ENCODE measurements at places on chromosomes 12 and 14.

DNA sequence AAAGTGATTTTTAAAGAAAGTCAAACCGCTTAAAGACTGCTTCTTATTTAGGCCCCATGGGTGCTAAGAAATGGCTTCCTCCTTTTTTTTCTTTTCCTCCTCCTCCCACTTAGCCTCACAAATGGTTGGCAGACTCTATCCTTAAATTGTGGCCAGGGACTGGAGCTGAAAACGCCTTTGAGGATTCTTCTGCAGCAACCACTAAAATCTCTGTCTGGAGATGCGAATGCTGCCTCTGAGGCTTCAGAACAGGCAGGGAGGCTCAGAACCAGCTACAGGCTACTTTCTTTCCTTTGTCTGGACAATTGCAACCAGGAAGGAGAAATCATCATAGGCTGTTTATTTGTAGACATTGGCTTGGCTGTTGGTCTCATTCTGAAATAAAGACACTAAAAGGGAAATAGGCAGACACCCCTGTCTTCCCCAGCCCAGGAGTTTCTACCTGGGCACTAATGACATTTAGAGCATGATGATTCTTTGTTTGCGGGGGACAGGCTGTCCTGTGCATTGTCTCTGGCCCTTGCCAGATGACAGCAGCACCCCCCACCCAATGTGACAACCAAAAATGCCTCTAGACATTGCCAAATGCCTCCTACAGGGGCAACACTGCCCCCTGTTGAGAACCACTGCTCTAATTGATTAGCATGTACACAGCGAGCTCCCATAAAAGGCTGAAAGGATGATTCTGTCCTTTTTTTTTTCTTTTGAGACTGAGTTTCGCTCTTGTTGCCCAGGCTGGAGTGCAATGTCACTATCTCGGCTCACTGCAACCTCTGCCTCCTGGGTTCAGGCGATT is 50.3 kb downstream of the MAP1LC3B2 start:
- no peak for DNase-seq

DNA sequence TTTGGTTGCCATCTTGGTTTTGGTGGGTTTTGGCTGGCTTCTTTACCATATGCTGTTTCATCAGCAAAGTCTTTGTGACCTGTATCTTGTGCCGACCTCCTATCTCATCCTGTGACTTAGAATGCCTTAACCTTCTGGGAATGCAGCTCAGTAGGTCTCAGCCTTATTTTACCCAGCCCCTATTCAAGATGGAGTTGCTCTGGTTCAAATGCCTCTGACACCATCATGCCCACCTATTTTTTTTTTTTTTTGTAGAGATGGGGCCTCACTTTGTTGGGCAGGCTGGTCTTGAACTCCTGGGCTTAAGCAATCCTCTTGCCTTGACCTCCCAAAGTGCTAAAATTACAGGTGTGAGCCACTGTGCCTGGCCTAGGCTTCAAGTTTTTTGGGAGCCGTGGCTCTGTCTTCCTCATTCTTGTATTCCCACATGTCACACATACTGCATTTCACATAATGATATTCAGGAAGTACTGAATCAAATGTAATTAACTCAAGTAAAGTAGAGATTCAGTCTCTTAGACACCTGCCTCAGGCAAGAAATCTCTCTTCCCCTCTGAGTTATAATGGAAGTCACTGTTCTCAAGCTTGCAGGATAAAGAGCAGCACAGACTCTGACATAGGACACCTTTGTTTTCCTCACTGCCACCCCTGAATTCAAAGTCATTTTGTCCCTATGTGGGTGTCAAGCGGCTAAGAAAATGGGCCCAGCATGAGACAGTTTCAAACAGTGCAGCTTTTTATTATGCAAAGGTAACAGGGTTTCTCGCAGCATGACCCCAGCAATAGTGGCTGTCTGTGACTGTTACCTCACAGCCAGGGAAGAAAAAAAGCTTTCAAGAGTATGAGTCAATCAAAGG is 159.0 kb downstream of the PTPN11 start:
- DNase-seq = peak; percentile 78

DNA sequence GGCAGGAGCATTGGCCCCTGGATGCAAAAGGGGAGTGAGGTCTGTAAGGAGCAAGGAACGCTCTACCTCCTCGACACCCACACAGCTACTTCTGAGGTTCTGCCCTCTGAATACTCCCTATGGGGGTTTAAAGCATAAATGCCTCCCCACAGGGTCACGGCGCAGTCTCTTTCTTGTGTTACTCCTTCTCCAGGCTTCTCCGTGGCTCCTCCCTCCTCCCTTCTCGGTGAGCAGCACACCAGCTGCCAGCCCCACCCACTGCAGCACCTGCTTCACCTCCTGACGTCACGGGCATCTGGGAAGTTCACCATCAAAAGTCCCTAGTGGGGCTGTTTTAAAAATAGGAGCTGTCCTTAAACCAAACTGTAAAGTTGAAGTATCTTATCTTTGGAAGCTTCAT is 67.3 kb downstream of the SPTB start:
- DNase-seq = no peak

DNA sequence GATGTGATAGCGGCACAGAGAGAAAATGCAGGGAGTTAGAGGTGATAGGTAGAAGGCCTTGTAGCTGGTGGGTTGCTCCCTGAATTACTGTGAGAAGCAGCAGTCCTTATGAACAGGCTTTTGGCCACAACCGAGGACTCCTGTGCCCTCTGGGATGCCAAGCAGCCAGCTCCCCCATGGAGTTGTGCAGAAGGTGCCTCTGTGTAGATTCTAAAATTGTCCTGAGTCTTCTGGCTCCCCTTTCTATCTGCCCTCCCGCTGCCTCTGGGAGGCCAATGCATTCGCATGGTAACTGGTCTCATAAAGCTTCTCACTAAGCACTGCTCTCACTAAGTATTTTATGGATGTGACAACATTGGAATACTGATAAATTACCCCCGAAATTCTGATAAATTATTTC is 16.1 kb upstream of the SUSD6 start:
- DNase-seq = no peak

- no peak for DNase-seq
Measured at GRCh38 chr12:51534216-51535074, 56.6 kb upstream of the SCN8A start.

DNA sequence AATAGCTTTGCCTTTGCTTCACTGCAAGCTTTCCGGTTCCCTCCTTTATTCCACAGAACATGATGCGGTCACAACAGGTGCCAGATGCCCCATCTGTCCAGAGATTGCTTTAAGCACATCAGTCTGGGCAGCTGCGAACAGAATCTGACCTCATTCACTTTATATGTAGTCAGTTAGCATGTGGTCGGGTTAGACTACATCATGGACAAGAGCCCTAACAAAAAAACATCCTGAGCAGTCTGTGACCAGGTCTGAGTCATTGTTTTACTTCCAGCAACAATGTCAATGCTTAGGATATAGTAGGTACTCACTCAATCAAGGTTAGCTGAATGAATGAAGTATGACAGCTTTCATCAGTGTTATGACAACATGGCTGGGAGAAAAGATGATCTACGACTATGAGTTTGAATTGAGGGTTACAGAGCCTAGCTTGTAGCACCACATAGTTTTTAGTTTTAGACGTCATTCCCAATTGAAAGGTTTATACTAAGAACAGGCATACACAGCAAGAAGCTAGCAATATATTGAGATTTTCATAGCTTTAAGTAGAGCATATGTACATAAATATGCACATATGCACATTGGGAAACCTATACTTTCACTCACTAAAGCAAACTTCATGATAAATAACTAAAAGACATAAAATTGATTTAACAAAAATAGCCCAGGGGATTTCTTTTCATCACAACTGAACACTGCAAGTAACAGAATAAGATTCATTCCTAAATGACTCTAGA is 64.2 kb upstream of the TMCC3 start:
- DNase-seq = no peak

DNA sequence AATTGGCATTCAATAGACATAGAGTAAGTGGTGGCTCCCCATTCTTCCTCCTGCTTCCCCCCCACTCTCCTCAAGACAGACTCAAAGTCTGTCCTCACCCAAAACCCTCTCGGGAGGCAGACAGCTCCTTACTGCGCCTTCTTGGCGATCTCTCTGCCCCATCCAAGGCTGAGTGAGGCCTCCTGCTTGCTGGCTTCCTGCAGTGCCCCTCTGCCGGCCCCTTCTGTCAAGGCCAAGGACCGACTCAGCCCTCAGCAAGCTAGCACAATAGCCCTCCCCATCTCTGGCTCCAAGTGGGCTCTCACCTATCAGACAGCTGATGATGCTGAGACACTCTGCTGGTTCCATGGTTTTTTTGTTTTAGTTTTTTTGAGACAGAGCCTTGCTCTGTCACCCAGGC is 62.5 kb upstream of the DLK1 start:
- no peak for DNase-seq

DNA sequence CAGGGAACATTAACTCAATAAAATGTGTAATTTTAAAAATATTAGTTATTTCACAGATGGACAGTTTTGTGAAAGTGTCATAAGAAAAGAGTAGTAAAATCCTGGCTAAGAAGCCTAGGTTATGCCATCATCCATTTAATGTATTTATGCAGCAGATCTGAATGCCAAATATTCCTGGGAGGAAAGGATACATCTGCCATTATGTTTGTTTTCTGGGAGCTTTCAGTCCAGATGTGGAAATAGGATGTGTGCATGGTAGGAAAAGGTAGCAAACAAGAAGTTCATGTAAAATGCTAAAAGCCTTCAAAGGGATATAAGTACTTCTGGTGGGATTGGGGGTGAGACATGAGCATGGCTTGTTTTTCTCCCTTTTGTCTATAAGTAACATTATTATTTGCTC is 27.0 kb upstream of the CLEC14A start:
- no peak for DNase-seq

DNA sequence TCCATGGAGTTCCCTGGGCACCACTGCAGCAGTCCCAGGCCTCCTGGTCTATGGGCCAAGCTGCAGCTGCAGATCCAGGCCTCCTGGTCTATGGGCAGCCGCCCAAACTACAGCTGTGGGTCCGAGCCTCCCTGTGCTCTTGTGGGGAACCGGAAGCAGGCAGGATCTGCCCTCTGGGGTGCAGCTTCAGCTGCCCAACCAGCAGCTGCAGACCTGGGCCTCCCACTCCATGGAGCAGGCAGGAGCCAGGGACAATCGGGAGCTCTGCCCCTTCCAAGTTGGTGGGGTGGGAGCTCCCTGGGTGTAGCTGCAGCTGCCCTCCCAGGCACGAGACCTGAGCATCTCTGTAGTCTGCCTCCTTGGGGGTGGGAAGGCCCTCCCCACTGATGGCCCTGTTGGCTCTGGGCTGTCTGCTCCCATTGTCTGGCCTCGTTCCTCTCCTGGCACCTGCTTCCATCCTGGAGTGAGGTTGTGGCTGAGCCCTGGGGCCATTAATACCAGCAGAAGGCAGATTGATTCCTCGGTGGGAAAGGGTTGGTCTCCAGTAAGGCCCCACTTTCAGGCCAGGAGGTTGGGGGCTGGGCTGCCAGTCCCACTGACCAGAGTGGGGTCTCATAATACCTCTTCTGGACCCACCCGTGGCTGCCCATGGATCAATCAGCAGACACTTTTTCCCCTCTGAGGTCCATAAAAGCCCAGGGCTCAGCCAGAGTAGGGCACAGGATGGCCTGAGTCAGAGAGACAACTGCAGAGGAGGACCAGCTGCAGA is 142.1 kb downstream of the GPR65 start:
- no peak for DNase-seq

DNA sequence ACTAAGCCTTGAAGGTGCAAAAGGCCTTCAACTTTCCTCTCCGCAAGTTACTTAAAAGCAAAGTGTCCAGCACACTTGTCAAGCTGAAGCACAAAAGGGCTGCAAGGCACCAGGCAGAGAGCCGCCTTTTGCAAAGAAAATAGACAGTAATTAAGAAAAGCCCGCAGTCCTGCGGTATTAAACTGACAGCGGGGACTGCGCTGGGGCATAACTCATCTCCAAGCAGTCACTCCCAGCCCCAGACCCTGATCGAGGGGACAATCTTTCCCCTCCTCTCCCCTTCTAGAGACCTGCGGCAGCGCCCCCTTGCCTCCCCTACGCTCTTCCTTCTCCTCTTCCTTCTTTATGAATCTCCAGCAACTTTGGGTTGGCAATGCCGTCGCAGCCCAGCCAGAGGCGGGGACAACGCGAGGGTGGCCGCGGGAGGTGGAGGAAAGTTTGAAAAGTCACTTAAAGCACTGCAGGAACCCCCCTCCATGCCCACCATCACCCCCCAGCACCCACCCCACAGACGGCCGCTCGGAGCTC is 200.9 kb upstream of the CAND1 start:
- no peak for DNase-seq

- peak; percentile 97 for DNase-seq
Measured at GRCh38 chr14:24171422-24172260, at the start of gene REC8. Gene REC8 (plus strand): TSS chr14:24172080. CDS start chr14:24172553, 473 bp downstream.

DNA sequence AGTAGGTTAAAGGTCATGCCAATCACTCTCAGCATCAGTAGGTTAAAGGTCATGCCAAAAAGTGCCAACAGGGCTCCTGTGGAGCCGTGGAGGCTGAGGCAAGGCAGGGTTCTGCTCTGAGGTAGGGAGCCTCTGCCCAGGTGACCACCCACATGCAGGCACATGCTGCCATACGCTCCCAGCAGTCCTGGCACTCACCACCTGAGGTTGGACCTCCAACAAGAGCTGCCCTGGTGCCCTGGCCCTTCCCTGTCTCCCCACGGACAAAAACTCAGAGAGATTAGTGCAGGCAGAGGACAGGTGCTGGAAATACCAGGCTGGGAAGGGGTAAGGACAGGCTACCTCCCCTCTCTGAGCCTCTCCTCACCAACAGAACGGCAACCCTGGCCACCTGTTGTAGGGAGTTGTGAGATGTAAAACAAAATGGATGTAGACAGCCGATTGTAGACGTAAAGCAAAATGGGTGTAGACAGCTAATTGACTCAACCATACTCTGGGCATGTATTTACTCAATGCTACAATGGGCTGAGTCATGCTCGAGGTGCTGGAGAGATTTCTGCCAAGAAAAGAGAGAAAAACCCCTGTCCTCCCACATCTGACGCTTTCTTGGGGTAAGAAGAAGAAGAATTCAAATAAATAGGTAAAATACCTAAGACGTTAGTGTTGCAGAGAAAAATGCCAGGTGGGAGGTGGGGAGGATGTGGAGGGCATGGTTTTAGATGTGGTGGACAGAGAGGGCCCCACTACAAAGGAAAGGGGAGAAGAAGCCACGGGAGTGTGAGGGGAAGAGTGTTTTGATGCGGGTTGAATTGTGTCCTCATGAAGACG is 32.4 kb downstream of the LTBP2 start:
- no peak for DNase-seq

- DNase-seq = no peak
Measured at GRCh38 chr12:67918441-67918840, 70.8 kb upstream of the IFNG-AS1 start.

DNA sequence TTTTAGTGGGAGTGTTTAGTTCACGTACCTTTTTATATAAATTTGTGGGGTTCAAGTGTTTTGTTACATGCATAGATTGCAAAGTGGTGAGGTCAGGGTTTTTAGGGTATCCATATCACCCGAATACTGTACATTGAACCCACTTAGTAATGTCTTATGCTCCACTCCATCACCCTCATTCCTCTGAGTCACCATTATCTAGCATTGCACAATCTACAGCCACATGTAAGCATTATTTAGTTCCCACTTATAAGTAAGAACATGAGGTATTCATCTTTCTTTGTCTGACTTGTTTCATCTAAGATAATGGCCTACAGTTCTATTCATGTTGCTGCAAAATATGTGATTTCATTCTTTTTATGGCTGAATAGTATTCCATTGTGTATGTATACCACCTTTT is 583.7 kb upstream of the LRFN5 start:
- DNase-seq = no peak

GRCh38 chr12:123227581-123228258 is 5.2 kb downstream of the MPHOSPH9 start:
- no peak for DNase-seq

All from iPS DF 6.9 (cell line).